Chondrocyte (in vitro differentiated cells): ENCODE measurements at places on chromosomes 2 and 18. TPM values are rescaled to one million over a fixed set of nuclear protein-coding genes. Genes with fewer than 3 reads are reported as not detected.

DNA sequence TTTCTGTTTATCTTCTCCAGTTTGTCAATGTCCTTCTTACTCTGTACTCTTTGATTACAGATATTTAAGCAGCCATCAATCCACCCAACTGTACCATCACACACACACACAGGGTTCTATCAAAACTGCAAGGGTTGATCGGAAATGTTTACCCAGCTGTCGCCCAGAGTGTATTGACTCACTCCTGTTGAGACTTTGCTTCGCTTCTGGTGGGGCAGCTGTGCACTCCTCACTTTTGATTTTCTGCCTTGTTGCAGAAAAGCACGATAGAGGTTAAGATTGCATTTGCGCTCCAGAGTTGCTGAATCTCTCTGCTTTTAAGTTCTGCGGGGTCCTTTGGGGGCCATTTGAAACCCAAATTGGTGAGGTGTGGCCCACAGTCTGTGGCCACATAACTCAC, 216.2 kb downstream of the SETBP1 start:
- DNase-seq: no peak
- H3K27ac ChIP-seq: no peak overlapping the region
- no peaks in the 10 kb centered on the region for H3K27me3 ChIP-seq
- H3K4me1 ChIP-seq: peaks cover 42% of the 10 kb centered on the region
- H3K36me3 ChIP-seq: peaks cover 5% of the 10 kb centered on the region
- no peak overlapping the region for H3K4me3 ChIP-seq

DNA sequence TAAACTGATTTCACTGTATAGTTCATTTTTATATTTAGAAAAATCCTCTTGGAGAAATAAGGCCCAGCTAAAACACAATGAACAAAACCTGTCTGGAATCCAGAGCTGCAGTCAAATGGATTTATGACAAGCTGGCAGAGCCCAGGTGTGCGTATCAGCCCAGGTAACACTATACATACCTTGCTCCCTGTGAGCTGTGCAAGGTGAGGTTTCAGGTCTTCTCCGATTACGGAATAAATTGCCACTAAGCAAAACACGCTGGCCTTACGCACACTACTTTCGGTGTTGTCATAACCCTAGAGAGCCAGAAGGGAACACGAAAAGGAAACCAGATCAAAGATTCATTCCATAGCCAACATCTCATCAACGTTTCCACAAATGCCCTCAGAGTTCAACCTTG, 61.9 kb upstream of the TFCP2L1 start:
- peaks cover 34% of the 10 kb centered on the region for H3K36me3 ChIP-seq
- no peaks in the 10 kb centered on the region for H3K4me1 ChIP-seq

DNA sequence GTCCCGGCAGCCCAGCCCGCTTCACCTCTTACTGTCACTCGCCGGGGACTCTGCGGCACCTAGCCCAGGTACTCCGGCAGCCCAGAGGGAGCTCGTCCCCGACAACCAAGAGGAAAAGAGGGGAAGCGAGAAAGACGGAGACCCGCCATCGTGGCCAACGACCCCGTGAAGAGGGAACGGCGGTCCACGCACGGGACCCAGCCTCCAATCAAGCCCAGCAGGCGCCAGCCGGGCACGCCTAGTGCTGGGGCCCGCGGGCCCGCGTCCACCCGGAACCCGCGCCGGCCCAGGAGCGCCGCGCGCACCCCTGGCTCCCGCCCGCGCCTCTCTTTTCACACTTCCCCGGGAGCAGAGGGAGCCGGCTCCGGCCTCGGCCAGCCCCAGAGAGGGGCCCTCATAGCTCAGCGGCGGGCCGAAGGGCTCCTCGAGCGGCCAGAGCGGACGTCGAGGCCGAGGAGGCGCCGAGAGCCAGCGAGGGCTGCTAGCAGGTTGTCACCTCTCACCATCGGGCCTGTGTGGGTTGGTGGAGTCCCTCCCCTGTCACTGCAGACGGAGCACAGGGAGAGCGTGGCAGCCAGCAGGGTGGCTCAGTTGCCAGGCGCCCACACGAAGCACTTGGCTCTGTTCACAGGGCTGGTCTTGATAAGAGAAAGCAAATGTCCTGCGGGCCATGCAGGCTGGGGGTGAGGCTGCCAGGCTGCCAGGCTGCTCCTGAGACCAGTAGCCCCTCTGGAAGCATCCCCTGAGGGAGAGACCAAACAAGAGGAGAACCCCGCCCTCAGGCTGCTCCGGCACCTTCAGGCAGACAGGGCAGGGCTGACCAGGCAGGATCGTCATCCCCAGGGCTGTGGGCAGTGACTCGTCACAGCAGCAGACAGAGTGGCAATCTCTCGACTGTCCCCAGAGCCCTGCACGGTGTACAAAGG, 36.9 kb upstream of the KLF11 start:
- no peak overlapping the region for H3K4me3 ChIP-seq
- peaks cover 26% of the 10 kb centered on the region for H3K4me1 ChIP-seq

DNA sequence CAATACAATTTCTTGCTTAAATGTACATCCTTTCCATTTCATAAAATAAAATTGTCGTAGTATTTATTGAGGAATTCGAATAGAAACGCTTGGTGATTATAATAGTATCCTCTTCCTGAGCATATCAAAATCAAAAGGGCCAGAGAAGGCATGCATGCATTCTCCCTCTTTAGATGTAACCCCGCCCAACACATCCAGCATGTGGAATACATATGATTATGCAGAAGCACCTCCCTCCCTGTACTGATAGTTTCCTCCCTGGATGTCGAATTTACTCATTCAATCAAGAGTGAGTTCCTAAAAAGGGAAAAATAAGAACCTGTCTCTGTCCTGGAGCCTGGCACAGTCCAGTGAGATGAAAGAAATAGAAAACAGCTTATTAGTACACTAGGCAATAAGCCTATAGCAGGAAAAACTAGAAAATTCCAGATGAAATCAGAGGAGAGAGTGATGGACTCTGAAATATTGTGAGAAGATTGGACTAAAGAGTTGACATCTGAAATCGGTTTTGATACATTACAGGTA, 262.9 kb downstream of the RDH14 start:
- H3K27ac ChIP-seq: no peak overlapping the region
- no peak overlapping the region for H3K4me3 ChIP-seq
- no peaks in the 10 kb centered on the region for H3K36me3 ChIP-seq
- H3K4me1 ChIP-seq: peaks cover 21% of the 10 kb centered on the region
- no peaks in the 10 kb centered on the region for H3K27me3 ChIP-seq
- no peak for DNase-seq

DNA sequence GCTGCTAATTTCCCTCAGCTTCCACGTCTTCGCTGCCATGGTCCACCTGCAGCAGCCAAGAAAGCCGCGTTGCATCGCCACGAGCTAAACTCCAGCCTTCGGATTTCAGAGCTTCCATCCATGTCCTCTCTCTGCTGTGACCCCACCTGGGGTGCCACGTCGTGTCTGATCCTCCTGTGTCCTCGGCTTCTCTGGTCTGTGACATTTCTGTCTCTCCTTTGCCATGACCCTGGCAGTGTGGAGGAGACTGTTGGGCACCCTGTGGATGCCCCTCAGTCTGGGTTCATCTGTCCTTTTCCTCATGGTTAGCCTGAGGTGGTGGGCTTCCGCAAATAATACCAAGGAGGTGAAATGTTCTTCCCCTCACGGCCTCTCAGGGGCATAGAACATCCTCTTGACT, 106.8 kb downstream of the RTP5 start:
- no peak overlapping the region for H3K27ac ChIP-seq
- no peaks in the 10 kb centered on the region for H3K4me1 ChIP-seq
- peaks cover 11% of the 10 kb centered on the region for H3K27me3 ChIP-seq

Gene RAB6C
- 0.24 to 0.37 TPM (median 0.31 TPM) in 3 replicates for total RNA-seq

- H3K4me3 ChIP-seq: no peak overlapping the region
- H3K4me1 ChIP-seq: no peaks in the 10 kb centered on the region
- no peaks in the 10 kb centered on the region for H3K36me3 ChIP-seq
- DNase-seq: no peak
- H3K27me3 ChIP-seq: peaks cover 45% of the 10 kb centered on the region
Measured at GRCh38 chr2:113015655-113016054, 10.4 kb downstream of the IL36A start.

DNA sequence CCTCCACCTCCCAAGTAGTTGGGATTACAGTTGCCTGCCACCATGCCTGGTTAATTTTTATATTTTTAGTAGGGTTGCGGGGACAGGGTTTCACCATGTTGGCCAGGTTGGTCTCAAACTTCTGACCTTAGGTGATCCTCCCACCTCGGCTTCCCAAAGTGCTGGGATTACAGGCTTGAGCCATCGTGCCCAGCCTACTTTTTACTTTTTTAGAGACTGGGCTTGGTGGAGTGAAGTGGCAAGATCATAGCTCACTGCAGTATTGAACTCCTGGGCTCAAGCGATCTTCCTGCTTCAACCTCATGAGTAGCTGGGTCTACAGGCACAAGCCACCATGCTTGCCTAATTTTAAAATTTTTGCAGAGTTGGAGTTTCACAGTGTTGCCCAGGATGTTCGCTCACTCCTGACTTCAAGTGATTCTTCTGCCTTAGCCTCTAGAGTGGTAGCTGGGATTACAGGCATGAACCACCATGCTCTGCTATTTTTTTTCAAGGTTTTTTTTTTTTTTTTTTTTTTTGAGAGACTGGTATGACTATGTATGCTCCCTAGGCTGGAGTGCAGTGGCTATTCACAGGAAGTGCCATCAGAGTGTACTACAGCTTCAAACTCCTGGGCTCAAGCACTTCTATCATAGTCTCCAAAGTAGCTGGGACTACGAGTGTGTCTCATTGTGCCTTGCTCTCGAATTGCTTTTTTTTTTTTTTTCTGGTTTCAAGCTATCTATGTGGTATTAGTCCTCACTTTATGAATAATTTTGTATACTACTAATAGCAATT, 11.9 kb downstream of the MSH2 start:
- H3K36me3 ChIP-seq: peaks cover 10% of the 10 kb centered on the region
- H3K4me1 ChIP-seq: no peaks in the 10 kb centered on the region
- no peaks in the 10 kb centered on the region for H3K27me3 ChIP-seq
- no peak for DNase-seq

DNA sequence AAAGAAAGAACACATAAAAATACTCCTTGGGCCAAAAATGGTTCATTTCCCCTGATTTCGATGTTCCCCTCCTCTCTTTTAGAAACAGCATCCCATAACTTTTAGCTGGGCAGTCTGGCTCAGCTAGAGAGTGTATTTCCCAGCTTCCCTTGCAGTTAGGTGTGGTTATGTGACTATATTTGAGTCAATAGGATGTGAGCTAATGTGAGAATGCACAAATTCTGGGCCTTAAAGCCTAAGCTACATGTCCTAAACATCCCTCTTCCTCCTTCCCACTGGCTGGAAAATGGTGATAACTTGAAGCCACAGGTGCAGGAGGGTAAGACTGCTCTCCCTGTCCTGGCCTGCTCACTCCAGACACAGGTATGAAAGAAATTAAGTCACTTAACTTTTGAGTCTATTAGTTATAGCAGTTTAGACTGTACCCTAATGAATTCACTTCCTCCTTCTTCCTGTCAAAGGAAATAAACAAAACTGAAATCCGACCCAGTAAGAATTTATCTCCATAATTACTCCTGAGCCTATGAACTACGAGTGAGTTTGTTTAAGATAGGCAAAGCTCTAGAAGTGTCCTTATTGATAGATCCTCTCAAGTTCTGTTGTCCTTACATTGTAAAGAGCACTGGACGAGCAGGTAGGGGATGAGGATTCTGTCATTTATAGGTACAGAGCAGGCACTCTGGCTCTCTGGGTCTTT, 177.6 kb downstream of the MTX2 start:
- H3K36me3 ChIP-seq: no peaks in the 10 kb centered on the region
- H3K4me1 ChIP-seq: peaks cover 7% of the 10 kb centered on the region
- H3K4me3 ChIP-seq: no peak overlapping the region
- H3K27ac ChIP-seq: no peak overlapping the region

GRCh38 chr2:10883801-10884478, 27.8 kb upstream of the KCNF1 start:
- no peak overlapping the region for H3K27ac ChIP-seq
- H3K4me3 ChIP-seq: no peak overlapping the region
- peaks cover 15% of the 10 kb centered on the region for H3K4me1 ChIP-seq
- peaks cover 5% of the 10 kb centered on the region for H3K27me3 ChIP-seq
- H3K36me3 ChIP-seq: no peaks in the 10 kb centered on the region

- no peaks in the 10 kb centered on the region for H3K36me3 ChIP-seq
- no peak overlapping the region for H3K4me3 ChIP-seq
- H3K4me1 ChIP-seq: peaks cover 18% of the 10 kb centered on the region
- H3K27me3 ChIP-seq: peaks cover 4% of the 10 kb centered on the region
Measured at GRCh38 chr18:3500016-3500415, 50.0 kb downstream of the TGIF1 start.

- no peak overlapping the region for H3K27ac ChIP-seq
- no peak for DNase-seq
- H3K27me3 ChIP-seq: peaks cover 10% of the 10 kb centered on the region
- H3K36me3 ChIP-seq: no peaks in the 10 kb centered on the region
- no peak overlapping the region for H3K4me3 ChIP-seq
- peaks cover 7% of the 10 kb centered on the region for H3K4me1 ChIP-seq
Measured at GRCh38 chr2:119545754-119546446, 1.7 kb downstream of the CFAP221 start.

GRCh38 chr2:43193652-43194120, 32.7 kb downstream of the ZFP36L2 start:
- DNase-seq: no peak
- peaks cover 2% of the 10 kb centered on the region for H3K36me3 ChIP-seq
- H3K4me3 ChIP-seq: no peak overlapping the region
- no peak overlapping the region for H3K27ac ChIP-seq

DNA sequence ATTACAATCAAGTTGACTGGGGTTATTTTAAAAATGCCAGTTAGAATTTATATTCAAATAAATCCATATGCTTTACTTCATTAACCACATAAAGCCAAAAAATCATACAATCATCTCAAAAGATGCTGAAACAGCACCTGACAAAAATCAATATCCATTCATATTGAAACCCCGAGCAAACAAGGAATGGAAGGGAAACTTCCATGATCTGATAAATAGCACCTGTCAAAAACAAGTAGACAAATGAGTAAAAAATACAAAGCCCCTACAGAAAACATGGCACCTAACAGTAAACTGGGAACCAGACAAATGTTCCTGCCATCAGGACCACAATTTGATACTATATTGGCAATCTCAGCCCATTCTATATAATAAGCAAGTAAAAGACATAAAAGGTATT, 227.5 kb downstream of the HDAC4 start:
- H3K4me1 ChIP-seq: no peaks in the 10 kb centered on the region
- DNase-seq: no peak

DNA sequence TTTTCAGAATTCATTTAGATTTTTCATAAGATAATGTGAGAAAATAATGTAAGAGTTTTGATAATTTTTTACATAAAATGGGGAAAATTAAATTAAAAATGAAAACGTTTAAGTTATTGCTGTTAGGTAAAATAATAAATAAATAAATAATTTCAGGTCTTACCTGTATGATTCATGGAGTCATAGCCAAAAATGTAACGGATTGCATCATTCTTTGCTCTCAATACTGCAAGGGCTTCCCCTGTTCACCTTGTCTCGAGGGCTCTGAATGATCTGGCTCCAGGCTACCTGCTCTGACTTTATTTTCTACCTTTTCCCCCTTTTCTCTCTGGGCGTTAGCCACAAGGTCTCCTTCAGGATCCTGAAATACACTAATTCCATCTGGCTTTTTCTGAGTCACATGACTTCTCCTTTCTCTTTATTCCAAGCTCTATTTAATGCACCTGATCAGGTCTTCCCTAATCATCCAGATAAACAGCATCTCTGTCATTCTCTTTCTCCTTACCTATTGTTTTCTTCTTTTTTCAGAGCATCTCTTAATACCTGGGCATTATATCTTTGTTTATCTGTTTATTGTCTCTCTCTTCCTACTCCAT, 30.0 kb upstream of the CFAP36 start:
- peaks cover 24% of the 10 kb centered on the region for H3K4me1 ChIP-seq
- H3K36me3 ChIP-seq: no peaks in the 10 kb centered on the region
- no peak for DNase-seq
- no peak overlapping the region for H3K27ac ChIP-seq
- no peak overlapping the region for H3K4me3 ChIP-seq
